ENCODE measurements at places on chromosomes 7 and 10.

GRCh38 chr10:103802637-103803353, 52.6 kb downstream of the SH3PXD2A start:
- DNase-seq: no peak

GRCh38 chr10:86878983-86879713, 78.3 kb downstream of the MMRN2 start:
- no peak for DNase-seq

DNA sequence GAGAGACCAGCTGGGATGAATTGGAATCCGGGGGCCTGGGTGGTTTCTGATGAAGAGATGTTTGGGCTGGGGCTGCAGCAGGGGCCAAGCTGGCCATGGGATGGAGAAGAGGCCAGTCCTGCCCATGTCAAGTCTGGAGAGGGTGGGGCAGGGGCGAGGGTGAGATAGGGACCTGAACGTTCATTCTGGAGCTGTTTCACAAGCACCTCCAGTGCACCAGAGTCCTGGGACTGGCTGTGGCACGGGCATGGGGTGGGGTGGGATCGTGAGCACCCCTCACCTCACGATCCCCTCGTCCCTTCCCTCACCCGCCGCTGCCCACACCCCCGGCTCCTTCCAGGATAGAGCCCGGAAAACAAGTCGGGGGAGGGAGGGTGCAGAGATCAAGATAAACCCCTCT, 25.8 kb upstream of the PSMG3 start:
- DNase-seq: no peak

DNA sequence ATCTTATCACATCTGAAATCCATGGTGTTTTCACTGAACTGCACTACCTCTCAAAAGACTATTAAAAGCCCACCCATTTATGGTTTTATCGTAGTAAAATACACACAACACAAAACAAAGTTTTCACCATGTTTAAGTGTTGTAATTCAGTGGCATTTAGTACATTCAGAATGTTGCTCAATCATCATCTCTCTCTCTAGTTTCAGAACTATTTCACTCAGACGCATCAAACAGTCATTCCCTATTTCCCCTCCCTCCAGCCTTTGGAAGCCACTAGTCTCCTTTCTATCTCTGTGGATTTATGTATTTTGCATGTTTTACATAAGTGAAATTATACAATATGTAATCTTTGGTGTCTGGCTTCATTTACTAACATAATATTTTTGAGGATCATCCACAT, 332.6 kb downstream of the TNS3 start:
- DNase-seq: no peak
